Activated CD4-positive, CD25-positive, alpha-beta regulatory T cell treated with anti-CD3 and anti-CD28 coated beads, Interleukin-2, amount 50 U/mL, for 72 hours (primary cell): ENCODE measurements at places on chromosomes 13 and 19.

GRCh38 chr19:16608290-16608739 lies 19.7 kb downstream of the MED26 start:
- DNase-seq, result no peak

DNA sequence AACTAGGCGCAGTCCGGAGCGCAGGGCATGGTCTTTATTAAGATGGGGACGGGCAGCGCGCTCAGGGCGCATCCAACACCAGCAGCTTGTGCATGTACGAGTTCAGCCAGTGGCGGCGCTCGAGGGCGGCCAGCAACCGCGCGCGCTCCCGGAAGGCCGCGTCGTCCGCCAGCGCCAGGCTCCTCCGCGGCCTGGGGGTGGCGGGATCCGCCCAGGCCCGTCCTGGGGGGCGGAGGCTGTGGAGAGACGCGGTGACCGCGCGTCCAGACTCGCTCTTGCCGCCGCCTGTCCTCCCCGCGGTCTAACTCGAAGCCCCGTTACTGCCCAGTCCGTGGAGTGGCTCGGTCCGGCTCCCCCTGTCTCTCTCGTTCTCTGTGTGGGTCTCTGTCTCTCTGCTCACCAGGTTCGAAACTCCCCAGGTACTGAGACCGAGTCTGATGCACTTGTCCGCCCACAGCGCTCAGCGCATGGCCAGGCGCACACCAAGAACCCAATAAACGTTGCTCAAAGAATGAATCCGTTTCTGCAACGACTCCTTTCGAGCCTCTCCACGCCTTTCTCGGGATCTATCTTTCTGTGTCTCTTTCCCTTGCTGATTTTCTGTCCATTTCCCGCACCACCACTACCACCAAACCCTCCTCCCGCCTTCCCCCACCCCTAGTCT lies 702 bp downstream of the PTH2 start:
- peak; percentile 65 for DNase-seq

- DNase-seq, result no peak
Measured at GRCh38 chr13:40920826-40921225, 98.3 kb downstream of the ELF1 start.

DNA sequence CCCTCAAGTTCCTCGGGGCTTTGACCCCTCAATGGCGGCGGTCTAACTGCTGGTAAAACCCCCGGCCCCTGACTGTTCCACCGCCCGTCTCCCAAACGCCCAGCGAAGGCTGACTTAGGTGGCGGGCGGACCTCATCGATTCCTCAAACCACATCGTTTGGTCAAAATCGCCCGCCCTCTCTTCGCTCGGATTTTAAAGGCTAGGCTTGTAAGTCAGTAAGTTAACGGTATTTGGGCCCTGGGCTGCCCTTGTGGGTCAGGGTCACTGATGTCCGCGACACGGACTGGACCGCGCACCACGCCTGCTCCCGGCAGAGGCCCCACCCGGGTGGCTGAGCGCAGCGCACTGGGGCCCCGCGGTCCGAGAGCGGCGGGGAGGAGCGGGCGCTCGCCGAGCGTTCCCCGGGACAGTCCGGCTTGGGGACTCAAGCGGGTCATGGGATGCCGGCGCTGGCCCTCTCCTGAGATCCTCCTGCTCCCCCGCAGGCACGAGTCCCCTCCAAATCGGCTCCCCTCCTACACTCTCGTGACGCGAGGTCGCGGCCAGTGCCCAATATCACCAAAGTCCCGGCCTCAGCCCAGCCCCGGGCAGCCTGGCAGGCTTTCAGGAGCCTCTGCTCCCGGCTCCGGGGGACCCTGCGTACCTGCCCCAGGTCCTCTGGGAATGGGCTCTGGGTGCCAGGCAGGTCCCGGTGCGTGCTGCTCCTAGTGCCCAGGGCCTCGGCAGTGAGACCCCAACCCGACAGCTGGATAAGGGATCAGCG lies 1.0 kb downstream of the FLT1 start:
- DNase-seq, result no peak

- no peak for DNase-seq
Measured at GRCh38 chr13:102729560-102730270, 34.9 kb upstream of the METTL21C start.

GRCh38 chr19:5303208-5303607 lies 37.4 kb downstream of the PTPRS start:
- no peak for DNase-seq

GRCh38 chr19:38877781-38878574 lies at the start of gene RINL:
TSS of gene RINL (minus strand) at chr19:38878275. CDS start at chr19:38876742, 1,533 bp downstream.
- peak; percentile 72 for DNase-seq

DNA sequence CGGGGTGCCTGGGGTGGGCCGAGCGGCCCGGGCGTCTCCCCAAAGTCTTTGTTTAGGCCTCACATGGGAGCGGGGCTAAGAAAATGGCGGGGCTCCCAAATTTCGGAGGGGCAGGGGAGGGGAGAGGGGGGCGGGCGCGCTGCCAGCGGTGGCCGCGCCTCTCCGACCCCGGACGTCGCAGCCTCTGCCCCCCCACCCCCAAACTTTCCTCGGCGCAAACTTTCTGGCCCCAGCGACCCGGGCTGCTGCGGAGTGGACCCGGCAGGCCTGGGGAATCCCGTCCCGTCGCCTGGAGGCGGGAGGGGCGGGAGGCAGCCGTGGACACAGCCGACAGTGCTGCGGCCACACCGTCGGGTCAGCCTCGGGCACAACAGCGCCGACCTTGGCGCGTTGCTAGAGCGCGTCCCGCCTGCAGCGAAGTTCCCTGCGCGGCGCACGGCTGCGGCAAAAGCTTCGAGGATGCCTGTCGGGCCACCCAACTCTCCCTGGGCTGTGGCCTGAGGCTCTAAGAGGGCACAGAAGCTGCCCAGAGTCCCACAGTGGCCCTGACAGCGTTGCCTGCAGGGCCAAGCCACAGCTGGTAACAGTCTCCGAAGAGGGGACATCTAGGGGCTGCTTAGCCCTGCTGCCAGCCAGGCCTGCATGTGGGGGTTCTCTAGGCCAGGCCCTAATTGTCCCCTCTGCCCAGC lies 1.3 kb downstream of the NFIX start:
- no peak for DNase-seq

DNA sequence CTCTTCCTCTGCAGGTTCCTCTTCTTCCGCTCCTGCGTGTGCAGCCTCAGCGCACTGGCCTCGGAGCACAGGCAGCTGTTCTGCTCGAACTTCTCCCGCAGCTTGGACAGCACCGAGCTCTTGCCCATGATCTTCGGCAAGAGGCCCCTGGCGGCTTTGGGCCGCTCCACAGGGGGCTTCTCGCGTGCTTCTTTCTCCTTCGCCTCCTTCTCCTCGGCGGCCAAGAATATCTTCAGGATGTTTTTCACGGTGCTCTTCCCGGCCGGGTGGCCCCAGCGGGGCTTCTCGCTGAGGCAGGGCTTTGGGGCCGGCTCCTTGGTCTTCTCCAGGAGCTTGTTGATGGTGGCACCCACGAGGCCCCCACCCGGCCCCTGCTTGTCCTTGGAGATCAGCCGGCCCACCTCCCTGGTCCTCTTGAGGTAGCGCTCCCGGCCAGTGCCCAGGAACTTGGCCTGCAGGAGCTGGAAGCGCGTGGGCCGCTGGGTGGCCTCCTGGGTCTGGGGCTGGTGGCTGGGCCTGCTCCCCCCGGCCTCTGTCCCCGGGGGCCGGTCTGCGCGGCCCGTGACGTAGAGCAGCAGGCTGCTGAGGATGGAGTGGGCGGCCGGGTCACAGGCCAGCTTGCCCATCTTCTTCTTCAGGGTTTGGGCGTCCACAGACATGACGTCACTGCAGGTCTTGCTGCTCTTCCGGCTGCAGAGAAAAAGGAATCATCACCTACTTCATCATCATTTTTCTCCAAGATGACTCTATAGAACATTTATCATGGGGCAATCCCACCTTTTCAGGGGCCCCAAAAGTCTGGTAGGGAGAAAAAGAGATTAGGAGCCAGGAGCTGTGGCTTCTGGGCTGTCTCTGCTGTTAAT lies 43.8 kb upstream of the GRTP1 start:
- DNase-seq, result no peak

GRCh38 chr13:31947105-31947504 lies 84.5 kb upstream of the FRY start:
- DNase-seq, result no peak

GRCh38 chr13:95870421-95870820 lies 182.8 kb downstream of the UGGT2 start:
- DNase-seq, result no peak

DNA sequence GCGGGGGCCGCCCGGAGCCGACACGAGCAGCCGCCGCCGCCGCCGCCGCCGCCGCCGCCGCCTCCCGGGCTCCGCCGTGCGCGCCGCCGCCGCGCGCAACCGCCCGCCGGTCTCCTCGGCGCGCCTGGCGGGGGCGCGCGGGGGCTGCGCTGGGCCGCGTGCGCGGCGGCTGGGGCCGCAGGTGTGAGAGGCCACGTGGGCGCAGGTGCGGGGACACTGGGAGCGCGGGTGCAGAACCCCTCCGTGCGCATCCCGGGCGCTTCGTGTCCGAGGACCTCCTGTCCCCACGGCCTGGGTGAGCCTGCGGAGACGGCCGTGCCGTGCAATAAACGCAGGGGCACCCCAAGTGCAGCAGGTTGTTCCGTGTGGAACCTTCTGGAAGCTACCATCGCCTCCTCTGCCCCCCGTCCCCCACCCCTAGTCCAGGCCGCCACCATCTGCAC lies at the start of gene LINGO3:
Gene LINGO3 (minus strand): TSS at position 41 of the 443 bp plus-strand sequence. CDS start 16,378 bp downstream, outside the sequence.
- DNase-seq, result no peak

DNA sequence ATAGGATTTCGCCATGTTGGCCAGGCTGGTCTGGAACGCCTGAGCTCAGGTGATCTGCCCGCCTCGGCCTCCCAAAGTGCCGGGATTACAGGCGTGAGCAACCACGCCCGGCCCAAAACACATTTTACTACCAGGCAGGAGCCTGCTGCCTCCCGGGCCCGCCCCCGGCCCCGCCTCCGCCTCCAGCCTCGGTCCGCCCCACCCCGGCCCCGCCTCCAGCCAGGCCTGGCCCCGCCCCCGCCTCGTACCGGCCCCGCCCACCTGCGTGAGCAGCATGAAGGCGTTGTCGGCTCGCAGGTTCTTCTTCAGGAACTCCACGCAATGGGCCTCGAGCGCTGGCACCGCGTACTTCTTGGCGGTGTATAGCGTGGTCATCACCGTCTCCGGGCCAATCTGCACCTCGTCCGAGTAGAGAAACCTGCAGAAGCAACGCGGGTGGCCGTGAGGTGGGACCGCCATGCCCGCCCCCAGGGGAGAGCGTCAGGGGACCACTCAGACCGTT lies 22.7 kb downstream of the BTBD2 start:
- DNase-seq, result no peak

DNA sequence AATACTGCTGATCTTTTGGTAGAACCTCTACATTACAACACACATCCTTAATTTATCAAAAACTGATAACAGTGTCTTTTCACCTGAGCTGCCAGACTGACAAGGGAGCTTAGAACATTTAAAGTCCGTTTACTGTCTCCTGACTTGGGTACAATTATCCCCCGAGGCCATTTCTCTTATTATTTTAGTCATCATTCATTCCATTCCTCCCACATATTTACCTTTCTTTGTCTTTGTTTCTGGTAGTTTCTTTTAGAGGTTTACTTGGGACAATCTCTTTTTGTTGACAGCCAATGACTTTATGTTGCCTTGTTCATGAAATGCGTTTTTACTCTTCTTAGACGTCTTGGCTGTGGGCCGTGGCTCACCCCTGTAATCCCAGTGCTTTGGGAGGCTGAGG lies 186.9 kb downstream of the PCCA start:
- DNase-seq, result no peak

DNA sequence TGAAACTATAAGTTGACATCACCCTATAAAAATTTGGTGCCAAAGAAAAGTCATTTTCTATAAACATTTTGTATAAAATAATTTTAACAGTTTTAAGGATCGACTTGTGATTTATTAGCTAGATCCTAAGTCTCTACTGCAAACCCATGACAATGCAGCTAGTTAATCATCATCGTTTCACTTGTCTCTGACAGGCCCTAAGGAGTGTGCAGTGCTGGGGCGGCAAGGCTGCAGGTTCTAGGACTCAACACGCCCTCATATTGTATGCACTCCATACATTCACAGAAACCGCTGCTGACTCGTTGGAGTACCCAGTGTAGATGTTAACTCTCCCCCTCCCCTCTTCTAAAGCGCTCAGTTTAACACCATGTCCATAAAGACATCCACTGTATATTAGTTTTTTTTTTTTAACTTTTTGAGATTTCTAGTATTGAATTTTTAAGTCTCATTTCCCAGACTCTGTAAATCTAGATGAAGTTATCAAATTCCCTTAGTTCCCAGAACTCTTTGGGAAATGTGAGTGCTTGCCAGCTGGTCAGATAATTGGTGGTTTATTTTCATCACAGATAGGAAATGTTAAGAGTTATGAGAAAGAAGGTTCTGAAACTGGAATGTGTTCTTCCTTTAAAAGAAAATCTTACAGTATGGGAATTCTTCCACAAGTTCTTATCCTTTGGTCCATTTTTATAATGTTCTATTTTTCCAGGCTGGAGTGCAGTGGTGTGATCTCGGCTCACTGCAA lies 162.8 kb upstream of the RNF113B start:
- DNase-seq, result no peak

- DNase-seq, result peak; percentile 86
Measured at GRCh38 chr19:47247308-47247990, 8.9 kb upstream of the CCDC9 start.

GRCh38 chr13:23427342-23427843 lies 6.1 kb downstream of the SACS start:
- no peak for DNase-seq

DNA sequence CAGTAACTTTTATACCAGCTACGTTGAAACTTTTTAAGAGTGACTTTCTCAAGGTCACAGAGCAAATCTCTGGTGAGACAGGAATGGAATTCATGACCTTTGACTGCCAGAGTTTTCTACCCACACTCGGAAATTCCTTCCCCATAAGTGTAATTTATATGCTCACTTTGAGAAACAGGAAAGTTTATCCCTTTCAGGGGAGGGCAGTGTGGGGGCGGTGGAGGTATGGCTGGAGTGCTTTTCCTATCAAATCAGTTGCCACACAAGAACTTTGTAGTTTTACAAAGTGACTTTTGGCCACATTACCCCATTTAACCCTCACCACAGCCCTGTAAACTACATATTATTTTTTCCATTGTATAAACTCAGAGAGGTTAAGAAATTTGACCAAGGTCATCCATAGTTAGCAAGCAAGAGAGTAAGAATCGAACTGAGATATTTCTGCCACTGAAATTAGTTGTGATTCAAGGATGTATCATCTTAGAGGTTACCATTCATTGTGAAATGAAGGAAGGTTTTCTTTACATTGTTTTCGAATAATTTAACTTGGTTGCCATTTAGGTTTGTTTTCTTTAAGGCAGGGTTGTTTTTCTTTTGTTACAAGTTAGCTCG lies 5.9 kb downstream of the KLF12 start:
- no peak for DNase-seq

DNA sequence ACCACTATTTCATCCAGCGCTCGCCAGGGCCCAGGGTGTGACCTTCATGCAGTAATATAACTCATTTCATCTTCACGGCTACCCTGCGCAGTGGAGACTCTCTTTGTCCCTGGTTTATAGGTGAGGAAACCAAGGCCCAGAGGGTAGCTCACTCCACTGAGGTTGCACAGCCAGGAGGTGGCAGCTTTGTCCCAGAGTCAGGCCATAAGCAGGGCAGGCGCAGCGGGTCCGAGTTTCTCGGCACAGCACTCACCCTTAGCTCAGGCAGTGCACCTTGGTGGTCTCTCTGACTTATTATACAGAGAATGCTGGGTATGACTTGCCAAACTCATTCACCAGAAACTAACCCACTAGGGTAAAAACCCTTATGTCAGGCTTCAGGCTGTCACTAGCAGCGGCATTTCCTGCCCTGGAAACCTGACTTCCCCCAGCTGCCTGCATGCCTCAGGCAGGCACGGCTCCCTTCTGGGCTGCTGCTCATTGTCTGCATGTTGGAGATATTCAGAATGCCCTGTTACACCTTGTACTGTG lies 24.5 kb downstream of the PPP5C start:
- DNase-seq, result no peak
